Thoracic aorta (tissue), 2 donors: ENCODE measurements at places on chromosomes 6 and 20.

- DNase-seq = no peak
These were observed 1.8 kb downstream of the ZDHHC14 start for GRCh38 chr6:157382821-157383220.

GRCh38 chr6:157881342-157881741 is 58.3 kb downstream of the SNX9 start:
- DNase-seq = no peak

GRCh38 chr6:31419842-31420241 is 16.4 kb downstream of the MICA start:
- DNase-seq = no peak

DNA sequence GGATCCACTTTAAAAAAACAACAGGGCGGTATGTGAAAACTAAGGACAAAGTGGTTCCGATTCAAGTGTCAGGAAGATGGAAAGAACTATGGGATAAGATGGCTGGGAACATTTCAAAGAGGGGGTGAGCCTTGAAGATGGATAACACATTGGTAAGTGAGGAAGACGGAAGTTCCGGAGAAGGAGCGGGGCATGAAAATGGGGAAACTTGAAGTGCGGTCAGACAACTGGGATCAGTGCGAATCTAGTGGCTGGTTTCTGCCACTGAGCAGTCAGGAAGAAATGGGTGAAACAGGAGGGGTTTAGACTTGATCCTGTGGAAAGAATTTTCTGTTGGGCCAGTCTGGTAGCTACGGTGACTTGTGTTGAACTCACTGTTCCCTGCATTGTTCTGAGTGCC is 1.2 kb downstream of the NAA20 start:
- DNase-seq = no peak

- DNase-seq = no peak
These were observed 6.6 kb upstream of the ACAT2 start for GRCh38 chr6:159754959-159755914.

DNA sequence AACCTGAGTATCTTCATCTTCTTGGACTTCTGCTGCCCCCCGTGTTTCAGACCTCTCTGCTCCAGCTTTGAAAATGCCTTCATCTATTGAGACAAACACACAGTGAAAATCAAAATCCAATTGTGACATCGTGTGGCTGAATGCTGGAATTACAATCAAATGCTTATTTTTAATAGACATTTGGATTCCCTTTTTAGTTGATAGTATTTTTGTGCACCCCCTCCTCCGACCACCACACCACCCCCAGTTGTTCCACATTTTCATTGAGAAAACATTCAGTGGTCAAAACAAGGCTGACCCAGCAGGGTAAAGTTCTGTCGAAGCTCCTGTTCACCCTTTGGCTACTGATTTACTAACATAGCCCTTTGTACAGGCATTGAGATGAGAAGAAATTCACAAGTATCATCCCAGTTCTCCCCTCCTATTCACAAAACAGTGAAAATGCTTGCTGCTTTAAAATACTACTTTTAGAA is 79.0 kb downstream of the NRSN1 start:
- no peak for DNase-seq

GRCh38 chr20:54502179-54502578 is 26.8 kb downstream of the DOK5 start:
- DNase-seq = no peak

- DNase-seq = no peak
These were observed 32.9 kb upstream of the UTRN start for GRCh38 chr6:144252259-144252658.

DNA sequence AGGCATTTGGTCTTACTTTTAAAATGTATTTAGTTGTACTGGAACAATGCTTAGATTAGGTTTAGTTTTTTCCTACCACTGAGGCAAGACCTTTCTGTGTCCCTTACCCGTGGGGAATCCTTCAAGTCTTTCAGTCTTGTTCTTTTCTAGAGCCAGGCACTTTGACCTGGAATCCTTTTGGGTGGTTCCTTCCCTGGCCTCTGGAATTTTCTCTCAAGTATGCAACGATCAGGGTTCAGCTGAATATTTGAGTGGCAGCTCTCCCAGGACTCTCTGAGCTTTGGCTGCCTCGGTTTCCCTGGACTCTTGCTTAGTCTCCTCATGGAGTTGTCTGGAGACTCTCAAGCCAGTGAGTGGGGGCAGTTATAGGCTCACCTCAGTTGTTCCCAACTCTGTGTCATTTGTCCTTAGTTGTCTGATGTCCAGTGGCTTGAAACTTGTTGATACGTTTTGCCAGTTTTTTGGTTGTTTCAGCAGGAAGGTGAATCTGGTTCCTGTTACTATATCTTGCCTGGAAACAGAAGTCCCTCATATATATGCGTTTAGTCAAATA is 118.1 kb downstream of the QKI start:
- DNase-seq = no peak

- DNase-seq = no peak
These were observed 12.4 kb downstream of the ELMO2 start for GRCh38 chr20:46393967-46394366.

- DNase-seq = no peak
These were observed 1379.2 kb upstream of the DEFB115 start for GRCh38 chr20:29878281-29878741.

- no peak for DNase-seq
These were observed 66.8 kb downstream of the ZNF831 start for GRCh38 chr20:59230385-59230784.
